ENCODE measurements at places on chromosomes 13 and 19.

GRCh38 chr13:32205431-32206096 lies 109.6 kb downstream of the ZAR1L start:
- no peak for DNase-seq

- DNase-seq = no peak
These were observed 25.8 kb upstream of the MEDAG start for GRCh38 chr13:30880151-30880855.

DNA sequence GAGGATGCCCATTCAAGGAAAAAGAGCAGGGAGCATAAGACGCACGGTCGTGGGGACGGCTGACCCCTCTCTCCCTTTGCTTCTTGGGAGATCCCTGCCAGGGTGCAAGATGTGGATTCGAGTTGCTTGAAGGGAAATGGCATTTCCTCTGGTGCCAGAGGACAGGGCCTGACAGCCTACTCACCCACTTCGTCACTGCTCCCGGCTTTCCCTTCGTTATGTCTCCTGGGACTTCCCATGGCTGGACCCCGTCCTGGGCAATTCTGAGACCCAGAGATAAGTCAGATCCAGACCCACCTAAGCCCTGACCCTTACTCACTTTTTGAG lies 1.2 kb downstream of the TBC1D17 start:
- no peak for DNase-seq

DNA sequence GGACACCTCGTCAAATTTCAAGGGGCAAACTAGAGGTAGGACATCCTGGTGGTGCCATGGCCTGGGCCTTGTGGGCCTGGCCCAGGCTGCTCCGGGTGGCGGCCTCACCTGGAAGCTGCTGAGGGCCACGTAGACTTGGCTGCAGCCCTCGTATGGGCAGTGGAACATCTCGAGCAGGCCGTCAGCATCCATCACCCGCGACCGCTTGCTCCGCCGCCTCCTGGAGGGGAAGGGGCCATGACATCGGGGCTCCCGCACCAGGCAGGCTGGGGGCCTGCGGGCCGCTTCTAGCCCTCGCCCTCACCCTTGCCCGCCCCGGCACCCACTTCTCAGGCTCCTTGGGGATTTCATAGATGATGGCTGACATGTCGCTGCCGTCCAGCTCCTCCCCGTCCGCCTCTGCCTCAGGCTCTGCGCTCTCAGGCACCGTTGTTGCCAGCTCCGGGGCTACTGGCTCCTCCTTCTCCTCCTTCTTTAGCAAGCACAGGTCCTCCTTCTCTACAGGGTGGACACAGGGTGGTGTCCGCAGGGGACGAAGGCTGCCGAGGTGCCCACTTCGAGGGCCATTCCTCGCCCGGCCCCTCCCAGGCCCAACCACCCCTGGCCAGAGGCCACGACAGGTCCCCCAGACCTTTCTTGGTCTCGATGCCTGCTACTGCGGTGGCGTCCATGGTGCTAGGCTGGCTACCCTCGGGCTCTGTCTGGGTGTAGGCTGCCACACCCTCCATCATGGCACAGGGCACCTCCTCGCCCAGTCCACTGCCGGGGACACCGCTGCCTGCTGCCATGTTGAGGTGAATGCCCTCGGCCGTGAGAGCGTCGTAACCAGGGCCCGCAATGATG lies 6.0 kb upstream of the ELAVL3 start:
- no peak for DNase-seq

DNA sequence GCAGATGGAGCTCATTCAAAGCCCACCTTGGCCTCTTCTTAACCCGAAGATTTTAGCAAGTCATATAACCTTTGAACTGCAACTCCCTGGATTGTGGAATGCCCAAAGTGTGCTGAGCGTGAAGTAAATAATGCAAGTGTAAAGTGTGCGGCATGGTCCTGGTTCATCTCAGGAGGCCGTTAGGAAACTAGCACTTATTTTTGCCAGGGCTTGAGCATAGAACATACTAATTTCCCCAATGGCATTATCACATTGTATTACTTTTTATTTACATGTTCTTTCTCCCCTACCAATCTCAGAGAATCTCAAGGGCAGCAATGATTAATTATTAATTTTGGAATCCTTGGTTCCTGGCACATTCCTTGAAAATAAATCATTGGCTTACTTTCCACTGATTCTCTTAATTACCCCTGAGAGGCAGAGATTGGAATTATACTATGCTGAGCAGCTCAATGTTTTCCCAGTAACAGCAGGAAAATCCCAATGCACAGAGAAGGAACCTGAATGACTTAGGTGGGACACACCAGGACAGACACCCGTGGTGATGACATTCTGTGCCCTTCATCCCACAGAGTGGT lies 128.8 kb upstream of the GJB6 start:
- DNase-seq = no peak

DNA sequence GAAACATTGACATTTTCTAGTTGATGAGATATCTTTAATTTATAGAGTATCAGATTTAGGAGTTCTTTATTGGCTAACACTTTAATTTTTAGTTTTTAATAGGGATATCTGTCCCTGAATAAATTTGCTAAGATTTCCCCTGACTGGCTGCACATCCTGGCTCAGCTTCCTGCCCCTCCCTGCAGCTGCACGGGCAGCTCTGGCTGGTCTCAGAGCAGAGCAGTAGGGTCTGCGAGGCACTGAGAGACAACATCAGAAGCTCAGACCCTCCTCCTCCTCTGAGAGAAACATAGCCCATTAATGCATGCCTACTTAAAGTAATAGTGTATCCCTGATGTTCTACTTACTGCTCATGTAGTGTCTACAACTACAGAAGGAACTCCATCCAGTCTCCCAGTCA lies 139.2 kb downstream of the TNFSF13B start:
- DNase-seq = no peak

- no peak for DNase-seq
These were observed 155.8 kb downstream of the TEX29 start for GRCh38 chr13:111476197-111476596.

- DNase-seq = no peak
These were observed 529 bp downstream of the LONP1 start for GRCh38 chr19:5719274-5719960.

DNA sequence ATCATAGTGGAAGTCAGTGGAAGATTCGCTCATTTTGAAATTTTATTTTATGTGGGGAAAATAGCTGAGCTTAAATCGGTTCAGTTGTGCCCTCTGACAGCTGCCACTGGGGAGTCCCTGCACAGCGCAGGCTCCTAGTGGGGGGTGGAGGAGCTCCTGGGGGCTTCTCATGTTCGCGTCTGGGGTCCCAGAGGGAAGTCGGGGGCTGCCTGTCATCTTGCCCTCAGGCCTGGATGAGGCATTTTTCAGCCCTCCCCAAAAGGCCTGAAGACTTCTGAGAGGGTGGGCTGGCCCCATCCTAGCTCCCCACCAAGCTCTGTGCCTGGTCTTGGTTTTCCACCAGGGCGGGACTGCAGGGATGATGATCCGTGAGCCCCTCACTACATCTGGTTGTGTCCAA lies 82.1 kb downstream of the CHST8 start:
- no peak for DNase-seq

All from GM13976 (cell line).